NCI-H1436 treated with DMSO at 0.1 percent for 48 hours (cell line): ENCODE measurements at places on chromosomes 3 and 15.
A peak's percentile ranks its signal among the peaks of the same experiment; 100 is the strongest.

DNA sequence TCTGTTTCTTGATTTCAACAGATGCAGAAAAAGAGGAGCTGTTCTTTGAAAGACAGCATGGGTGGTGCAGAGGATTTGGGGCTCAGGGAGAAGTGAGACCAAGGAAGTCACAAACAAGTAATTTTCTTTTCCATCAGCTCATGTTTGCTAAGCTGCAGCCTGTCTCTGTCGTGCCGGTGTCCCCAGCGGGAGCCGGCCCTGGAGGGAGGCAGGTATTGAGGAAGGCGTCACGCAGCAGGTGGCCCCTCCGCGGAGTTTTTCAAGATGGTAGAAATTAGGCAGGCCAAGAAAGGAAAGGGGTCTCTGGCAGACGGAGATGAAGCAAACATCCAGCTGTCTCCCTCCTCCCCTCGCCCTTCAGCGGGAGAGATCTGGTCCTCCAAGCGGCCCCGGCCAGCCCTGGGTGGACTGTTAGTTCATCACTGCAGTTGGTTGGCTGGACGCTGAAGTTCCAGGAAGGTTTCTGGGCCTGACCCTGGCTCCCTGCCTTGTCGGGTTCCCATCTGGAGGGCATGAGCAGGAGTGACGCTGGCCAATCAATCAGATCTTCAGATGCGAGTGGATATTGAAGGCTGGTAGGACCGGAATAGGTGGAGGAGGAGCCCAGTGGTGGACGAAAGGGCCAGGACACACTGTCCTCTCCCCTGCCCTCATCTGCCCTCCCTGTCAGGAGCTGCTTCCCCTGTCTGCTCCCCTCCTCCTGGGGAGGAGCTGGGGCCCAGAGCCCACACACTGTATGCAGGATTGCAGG, 27.7 kb upstream of the MUC4 start:
- no peak for DNase-seq

- no peak for DNase-seq
Observed at GRCh38 chr3:170761103-170761502, 108.9 kb downstream of the RPL22L1 start.

DNA sequence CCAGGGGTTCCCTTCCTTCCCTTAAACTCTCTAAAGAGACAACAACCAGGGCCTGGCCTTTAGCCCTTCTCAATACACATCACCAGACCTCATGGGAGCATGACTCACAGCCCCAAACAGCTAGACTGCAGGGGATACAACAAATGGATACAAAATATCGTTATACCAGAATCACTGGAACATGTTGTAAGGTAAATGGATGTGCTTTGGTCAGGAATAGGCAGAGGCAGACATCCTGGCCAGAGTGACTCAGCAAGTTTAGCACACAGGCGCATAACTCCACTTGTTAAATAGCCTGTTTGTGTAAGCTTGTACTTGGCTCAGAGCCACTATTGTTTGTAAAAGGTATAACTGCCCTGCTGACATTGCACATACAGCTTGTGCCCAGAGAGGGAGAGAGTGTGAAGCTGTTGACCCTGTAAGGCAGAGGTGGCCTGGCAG, 18.3 kb downstream of the TMED3 start:
- no peak for DNase-seq

- DNase-seq, result no peak
Observed at GRCh38 chr3:160052385-160053047, 63.9 kb downstream of the IL12A start.

- DNase-seq, result no peak
Observed at GRCh38 chr3:160935413-160936095, 169.6 kb downstream of the B3GALNT1 start.

- DNase-seq, result no peak
Observed at GRCh38 chr3:184873141-184873540, 61.2 kb downstream of the VPS8 start.

GRCh38 chr3:126468028-126468891, 7.4 kb downstream of the ZXDC start:
- DNase-seq, result no peak

DNA sequence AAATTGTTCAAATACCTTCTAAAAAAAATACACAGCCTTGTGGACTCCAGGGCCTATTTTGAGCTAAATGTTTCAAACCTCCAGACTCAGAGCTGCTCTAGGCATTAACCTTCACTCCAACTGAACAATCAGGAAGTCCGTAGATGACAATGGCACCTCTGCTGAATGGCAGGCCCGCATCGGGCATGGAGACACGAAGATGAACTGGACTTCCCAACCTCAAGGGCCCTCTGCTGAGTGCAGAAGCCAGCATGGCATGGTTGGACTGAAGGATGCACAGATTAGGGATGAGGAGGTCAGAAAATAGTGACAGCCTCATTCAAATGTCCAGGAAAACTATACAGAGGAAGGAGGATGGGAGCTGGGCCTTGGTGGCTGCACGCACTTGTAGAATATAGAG, 2.2 kb downstream of the FAM174B start:
- no peak for DNase-seq

DNA sequence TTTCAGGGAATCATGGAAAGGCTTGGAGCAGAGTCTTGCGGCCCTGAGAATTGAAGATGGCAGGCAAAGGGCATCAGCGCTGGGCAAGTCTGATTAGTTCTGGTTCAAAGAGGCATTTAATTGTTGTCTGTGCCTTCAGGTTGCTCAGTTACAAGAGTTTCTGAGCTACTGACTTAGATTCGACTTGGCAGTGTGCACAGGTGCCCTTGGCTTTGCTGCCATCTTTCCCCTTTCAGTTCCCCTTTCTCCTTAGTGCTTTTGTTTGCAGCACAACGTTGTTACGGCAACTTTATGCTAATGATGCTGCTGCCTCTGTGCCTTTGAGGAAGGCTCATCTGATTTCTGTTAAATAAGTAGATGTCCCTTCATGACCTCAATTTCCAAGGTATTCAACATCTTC, 12.5 kb downstream of the P2RY14 start:
- no peak for DNase-seq

DNA sequence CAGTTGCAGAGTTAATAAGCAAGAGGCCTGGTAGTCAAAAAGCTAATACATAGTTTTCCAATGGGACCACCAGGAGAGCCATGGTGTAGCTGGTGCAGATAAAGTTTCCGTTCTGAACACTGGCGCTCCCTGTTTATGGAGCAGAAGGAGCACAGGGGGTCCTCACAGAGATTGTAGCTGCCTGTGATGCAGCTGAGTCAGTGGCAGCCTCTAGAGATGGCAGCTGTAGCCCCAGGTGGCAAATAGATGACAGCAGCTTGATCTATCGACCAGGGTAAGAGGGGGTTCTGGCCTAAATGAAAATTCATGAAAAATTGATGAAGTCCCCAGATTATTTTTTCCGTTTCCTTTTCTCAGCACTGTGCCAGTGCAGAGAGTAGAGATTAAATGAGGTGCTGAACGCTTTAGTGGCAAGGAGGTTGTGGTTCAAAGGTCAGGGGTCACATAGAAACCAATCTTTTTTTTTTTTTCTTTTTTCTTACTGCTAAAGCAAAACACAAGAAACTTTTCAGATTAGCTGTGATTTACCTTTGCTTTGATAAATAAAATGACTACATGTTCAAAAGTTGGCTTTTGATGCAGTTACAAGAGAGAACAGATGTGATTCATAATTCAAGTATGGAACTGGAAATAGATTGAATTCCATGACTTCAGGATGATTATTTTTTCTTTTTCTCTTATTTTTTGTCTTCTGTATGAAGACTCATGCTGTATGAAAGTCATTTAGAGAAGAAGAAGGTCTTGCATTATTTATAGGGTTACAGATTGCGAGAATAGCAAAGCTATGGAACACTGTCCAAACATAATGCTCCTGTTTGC, 63.3 kb downstream of the ROBO2 start:
- no peak for DNase-seq

- no peak for DNase-seq
Observed at GRCh38 chr3:13506680-13507079, 26.6 kb downstream of the HDAC11 start.

DNA sequence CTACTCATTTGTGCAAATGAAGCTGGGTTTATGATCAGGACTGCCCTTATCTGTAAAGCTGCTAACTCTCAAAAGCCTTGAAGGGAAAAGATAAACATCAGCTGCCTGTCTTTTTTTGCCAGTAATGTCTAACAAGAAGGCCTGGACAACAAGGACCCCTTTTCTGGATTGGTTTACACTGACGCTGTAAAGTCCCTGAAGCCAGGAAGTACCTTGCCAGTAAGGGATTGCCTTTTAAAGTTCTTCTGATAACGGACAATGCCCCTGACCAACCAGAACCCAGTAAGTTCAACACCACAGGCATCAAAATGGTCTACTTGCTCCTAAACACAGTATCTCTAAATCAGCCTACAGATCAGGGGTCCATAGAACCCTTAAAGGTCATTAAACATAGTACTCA, 178.0 kb downstream of the PCCB start:
- no peak for DNase-seq

GRCh38 chr3:72426618-72427397, 421.4 kb downstream of the SHQ1 start:
- no peak for DNase-seq

DNA sequence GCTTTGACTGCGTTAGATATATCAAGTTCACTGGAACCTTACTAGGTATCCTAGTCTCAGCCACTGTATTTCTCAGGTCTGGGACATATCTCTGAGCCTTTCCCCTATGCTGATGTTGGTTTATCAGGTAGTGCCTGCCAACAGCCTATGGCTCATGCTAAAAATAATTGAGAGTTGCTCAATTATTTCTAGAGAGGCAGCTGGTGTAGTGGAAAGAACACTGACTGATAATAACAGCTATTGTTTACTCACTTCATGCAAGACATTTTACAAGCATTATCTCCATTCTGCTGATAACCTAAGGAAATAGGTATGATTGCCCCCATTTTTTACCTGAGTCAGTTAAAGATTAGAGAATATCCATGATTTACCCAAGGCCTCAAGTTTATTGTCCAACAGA, 231.4 kb downstream of the LRRN1 start:
- no peak for DNase-seq

DNA sequence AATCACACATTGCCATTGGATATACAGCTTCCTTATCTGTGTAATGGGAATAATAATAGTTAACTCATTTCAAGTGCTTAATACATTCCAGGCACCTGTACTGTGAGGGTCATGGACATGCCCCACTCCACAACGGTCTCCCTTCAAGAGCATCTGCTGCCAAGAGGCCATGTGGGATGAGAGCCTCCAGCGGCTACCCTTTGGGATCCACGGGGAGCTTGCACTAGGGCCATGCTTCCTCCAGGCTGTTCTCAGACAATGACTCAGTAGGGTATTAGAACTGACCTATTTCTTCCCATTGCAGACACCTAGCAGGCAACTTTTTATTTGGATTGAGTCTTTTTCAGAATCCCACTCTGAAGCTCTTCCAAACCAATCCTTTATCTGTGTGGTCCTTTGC, 1078.9 kb downstream of the TUSC7 start:
- no peak for DNase-seq

GRCh38 chr15:74006774-74007639, 12.5 kb downstream of the PML start:
- no peak for DNase-seq

DNA sequence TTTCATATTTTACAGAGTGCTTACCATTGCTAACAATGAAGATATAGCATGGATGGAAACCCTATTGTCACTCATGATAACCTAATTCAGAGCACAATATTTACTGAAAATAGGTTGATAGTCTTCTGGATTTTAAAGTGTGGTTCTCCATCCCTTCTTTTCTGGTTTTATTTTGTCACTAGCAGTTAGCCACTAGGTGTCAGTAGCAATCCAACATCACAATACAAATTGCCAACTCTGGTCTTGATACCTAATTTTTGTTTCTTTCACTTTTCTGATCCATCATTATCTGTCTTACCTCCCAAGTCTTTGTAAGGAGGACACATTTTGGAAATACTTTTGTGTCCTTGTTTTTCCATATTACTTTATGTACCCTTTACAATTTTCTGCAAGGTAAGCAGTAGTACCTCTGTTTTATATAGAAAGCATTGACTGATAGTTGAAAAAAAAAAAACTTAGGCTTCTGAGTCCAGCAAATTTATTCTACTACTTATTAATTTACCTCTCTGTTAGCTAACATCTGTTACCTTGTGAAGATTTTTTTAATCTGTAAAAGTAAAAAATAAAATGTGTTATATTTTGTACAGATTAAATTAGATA, 28.3 kb upstream of the CRYBG3 start:
- peak; percentile 43 for DNase-seq

- DNase-seq, result no peak
Observed at GRCh38 chr15:51866751-51867150, 37.3 kb downstream of the TMOD3 start.

- DNase-seq, result no peak
Observed at GRCh38 chr3:62371720-62372591, 1.4 kb downstream of the FEZF2 start.

- DNase-seq, result no peak
Observed at GRCh38 chr3:12707449-12707848, 43.5 kb upstream of the RAF1 start.
